ENCODE measurements at places on chromosomes 7 and 10.

- DNase-seq, result no peak
Measured at GRCh38 chr10:125396676-125397075, 236.3 kb upstream of the CTBP2 start.

DNA sequence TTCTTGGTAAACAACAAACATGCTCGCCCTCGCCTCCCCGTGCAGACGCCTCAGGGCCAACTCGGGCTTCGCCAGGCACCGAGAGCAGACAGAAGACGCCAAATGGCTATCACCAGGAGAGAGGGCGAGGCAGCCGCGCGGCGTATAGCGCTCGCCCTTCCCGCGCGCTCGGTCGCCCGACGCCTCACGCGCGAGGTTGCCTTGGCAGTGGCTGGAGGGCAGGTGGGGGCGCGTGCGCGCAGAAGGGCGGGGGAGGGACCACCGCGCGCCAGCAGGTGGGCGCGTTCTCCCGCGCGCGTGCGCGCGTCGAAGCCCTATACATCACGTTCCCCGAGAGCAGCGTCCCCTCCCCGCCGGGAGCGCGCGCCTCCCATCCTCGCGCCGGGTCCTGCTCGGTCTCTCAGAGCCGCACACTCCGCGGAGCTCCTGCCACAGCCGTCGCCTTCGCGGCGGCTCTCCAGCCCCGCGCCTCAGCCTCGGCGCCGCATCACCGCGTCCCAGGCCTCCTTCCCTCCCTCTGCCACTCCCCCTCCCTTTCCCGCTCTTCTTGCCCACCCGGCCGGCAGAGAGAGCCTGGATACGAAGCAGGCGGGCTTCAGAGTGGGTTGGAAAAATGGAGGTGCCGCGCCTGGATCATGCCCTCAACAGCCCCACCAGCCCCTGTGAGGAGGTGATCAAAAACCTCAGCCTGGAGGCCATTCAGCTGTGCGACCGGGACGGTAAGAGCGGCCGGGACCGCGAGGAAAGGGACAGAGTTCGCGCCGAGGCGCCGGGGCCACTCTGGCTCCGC is at the start of gene PHYHIPL:
PHYHIPL (plus strand) TSS at position 403 of the 790 bp plus-strand sequence; CDS start at position 614, 211 bp downstream.
- no peak for DNase-seq

GRCh38 chr7:1254281-1255079 is 21.8 kb downstream of the UNCX start:
- no peak for DNase-seq

GRCh38 chr10:128712661-128713400 is 586.6 kb upstream of the MKI67 start:
- DNase-seq, result no peak

DNA sequence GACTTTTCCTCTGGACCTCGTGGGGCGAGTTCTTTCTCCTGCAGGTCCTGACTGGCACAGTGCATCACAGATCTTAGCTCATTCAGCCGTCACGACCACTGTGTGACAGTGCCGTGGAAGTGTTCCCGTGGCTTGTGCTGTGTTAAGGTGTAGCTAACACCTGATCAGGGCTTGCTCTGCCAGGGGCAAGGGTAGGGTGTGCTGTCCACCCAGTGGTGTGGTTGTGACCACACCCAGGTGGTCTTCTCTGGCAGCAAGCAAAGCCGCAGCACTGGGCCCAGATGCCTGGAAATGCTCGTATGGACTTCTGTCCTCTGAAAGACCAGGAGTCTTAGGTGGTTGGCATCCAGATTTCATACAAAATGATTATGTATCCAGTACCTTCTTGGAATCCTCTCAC is 86.2 kb downstream of the GLRX3 start:
- no peak for DNase-seq

DNA sequence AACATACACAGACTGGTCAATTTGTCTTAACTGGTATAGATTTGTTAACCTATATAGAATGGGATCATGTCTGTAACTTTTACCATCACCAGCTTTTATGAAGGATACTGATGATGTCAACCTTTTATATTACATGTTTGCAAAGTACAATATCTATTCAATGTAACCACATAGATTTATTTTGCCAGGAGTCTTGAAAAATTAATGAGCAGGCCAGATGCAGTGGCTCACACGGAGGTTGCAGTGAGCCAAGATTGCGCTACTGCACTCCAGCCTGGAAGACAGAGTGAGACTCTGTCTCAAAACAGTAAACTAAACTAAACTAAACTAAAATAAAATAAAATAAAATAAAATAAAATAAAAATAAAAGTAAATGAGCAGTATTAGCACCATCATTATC is 30.0 kb upstream of the PARD3 start:
- DNase-seq, result no peak
